ENCODE measurements at places on chromosomes 1 and 21.

DNA sequence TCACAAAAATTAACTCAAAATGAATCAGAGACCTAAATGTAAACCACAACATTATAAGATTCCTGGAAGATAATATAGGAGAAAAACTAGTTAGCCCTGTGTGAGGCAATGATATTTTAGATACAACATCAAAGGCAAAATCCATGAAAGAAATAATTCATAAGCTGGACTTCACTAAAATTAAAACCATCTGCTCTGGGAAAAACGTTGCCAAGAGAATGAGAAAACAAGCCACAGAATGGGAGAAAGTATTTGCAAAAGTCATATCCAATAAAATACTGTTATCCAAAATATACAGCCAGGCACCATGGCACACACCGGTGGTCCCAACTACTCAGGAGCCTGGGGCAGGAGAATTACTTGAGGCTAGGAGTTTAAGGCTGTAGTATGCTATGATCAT, 70.3 kb downstream of the SYF2 start:
- DNase-seq: no peak

GRCh38 chr1:57278558-57278957, 145.3 kb downstream of the DAB1 start:
- DNase-seq: no peak

GRCh38 chr1:191629836-191630235, 528.4 kb upstream of the RGS18 start:
- DNase-seq: no peak

GRCh38 chr1:67825591-67825990, 7.7 kb downstream of the GNG12 start:
- no peak for DNase-seq

GRCh38 chr1:175274368-175274767, 81.8 kb upstream of the KIAA0040 start:
- DNase-seq: no peak

DNA sequence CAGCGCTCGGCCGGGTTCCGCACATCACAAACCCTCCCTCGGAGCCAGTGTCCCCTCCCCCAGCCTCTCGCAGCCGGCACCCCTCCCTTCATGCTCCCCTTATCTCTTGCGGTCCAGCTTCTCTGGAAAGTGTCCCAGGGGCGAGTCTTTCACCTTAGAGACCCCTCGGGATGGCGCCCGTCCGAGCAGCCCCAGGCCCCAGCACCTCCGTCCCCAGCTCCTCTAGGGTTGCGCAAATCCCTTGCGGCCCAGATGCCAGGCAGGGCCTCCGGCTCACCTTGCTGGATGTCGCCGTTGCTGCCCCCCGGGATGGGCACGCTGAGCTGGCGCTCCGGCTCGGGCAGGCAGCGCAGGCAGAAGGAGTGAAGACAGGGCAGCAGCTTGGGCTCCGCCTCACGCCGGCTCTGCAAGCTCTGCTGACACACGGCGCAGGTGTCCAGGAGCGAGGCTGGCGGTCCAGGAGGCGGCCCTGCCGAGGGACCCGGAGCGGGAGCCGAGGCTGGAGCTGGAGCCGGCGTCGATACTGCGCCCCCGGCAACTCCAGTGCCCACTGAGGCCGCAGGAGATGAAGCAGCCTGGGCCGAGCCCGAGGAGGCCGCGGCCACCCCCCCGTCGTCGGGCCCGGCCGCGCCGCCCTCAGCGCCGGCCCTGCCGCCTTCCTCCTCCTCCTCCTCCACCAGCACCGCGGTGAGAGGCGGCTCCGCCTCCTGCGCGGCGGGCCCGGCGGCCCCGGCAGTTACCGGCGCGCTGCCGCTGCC, 550 bp downstream of the TRIM33 start:
- no peak for DNase-seq

GRCh38 chr1:16155537-16156410, at the start of gene EPHA2:
Gene EPHA2 (minus strand): TSS chr1:16156069. CDS start chr1:16155932, 137 bp downstream.
- peak; percentile 38 for DNase-seq

- DNase-seq: no peak
Measured at GRCh38 chr1:241459186-241459802, 60.3 kb downstream of the FH start.

GRCh38 chr21:28636752-28637691, 355.7 kb downstream of the LTN1 start:
- DNase-seq: peak; percentile 59

GRCh38 chr21:36010801-36011200, 49.5 kb downstream of the SETD4 start:
- no peak for DNase-seq

DNA sequence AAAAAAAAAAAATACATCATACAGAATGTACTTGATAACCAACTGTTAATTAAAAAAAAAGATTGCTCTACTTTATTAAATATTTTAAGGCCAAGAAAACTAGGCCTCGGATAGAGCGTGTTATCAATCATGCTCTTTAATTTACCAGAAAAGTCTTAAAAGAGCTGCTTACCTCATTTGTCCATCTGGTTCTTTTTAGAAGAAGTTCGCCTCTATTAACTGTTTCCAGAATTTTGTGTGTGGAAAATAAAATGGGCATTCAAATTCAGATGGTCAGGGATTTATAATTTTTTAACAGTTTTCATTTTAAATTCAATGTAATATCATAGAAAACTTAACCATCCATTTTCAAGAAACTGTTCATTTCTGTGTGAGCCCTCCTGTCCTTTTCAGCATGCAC, 53.8 kb downstream of the KCNK1 start:
- no peak for DNase-seq

DNA sequence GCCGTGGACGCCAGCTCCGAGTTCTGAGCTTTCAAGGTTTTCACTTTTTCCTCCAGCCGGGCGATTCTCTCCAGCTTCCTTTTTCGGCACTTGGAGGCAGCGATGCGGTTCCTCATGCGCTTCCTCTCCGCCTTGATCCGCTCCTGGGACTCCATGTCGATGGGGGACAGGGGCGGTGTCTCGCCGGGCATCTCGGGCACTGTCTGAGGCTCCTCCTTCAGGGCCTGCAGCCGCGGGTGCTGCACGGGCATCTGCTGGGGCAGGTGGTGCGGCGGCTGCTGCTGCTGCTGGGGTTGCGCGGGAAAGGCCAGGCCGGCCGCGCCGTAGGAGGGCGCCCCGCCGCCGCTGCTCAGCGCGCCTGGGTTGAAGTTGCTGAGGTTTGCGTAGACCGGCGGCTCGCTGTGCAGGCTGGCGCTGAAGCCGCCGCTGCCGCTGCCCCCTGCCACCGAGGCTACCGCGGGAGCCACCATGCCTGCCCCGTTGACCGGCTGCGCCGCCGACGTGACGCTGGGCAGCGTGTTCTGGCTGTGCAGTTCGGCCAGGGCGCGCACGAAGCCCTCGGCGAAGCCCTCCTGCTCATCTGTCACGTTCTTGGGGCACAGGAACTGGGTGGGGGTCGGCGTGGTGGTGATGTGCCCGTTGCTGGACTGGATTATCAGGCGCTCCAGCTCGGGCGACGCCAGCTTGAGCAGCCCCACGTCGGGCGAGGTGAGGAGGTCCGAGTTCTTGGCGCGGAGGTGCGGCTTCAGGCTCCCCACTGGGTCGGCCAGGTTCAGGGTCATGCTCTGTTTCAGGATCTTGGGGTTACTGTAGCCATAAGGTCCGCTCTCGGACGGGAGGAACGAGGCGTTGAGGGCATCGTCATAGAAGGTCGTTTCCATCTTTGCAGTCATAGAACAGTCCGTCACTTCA, 1.4 kb downstream of the JUN start:
- DNase-seq: peak; percentile 61

DNA sequence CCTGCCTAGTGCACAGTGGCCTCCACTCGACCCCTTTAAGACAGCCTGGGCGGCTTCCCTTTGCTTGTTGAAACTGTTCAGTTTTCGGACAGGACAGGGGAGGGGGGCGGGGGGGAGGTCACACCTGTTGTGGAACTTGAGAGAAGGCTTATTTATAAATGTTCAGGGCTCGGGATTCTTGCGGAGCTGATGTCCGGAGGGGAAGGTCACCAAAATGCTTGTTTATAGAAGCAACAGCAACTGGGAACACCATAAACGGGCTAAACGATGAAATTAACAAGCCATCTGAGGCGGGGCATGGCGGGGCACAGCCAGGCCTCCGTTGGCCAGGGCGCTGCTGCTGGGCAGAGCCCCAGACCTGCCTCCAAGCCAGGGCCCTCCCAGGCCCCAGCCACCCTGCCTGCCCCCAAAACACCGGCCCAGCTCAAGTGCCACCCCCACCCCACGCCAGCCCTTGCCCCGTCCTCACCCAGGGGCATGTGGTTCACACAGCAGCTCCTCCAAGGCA, 59.8 kb upstream of the CASZ1 start:
- DNase-seq: no peak

- no peak for DNase-seq
Measured at GRCh38 chr1:153507926-153508583, 27.7 kb downstream of the S100A6 start.

GRCh38 chr1:24954631-24955030, 24.6 kb upstream of the RUNX3 start:
- DNase-seq: no peak

DNA sequence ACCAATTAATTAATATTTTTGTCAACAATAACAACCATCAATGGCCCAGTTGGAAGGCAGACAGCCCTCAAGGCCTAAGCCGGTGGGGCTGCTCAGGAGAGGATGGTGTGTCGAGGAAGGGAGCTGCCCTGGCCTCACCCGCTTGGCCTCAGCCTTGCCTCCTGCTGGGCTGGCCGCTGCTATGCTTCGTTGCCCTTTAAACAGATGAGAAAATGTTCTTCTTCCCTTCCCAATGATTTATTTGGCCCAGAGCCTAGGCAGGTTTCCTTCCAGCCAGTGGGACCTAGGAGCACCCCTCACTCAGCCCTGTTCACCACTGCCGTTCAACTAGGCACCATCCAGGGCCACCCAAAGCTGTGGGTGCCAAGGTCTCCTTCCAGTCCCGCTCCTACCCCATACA, 3.1 kb upstream of the ADGRB2 start:
- DNase-seq: no peak

- no peak for DNase-seq
Measured at GRCh38 chr1:153505576-153505975, 30.2 kb downstream of the S100A6 start.

GRCh38 chr1:65924471-65924870, 131.8 kb downstream of the PDE4B start:
- DNase-seq: no peak

GRCh38 chr1:212077028-212077427, 41.5 kb downstream of the DTL start:
- DNase-seq: no peak

DNA sequence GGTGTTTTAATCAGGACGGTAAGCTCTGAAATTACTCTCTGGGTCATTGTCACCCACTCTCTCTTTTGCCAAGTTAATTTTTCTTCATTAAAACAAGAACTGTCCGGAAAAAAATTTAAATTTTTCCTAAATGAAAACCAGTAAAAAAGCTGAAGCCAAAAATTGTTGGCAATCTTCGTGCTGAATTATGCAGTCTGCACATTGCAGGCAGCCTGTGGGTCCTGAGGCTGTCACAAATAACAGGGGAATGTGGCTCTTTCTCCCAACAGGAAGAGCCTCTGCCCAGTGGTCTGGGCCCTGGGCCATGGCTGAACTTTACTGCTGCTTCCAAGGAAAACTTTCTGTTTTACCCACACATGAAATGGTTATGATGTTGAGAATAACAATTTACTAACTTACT, 153.9 kb upstream of the SPAG17 start:
- no peak for DNase-seq

DNA sequence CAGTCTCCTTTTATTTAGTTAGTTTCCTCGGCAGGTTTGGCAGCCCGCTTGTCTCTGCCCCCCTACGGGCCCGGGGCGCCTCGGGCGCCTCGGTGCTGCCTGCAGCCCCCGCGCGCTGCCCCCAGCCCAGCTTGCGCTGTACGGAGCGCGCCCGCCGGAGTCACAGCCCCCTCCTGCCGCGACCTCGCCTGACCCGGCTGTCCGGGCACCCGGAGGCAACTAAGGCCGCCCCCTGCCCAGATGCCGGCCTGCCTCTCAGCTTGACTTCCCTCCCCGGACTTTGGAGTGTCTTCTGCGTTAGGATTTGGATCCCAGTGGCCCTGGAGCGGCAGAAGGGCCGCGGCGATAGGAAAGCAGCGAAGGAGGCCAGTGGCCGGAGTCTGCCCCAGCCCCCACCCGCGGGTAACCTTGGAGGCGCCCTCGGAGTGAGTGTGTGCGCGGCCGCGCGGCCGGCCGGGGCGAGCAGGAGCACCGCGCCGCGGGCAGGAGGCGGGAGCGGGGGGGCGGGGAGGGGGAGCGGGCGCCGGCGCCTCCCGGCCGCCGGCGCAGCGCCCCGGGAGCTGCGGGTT, 7.6 kb downstream of the CDKN2C start:
- DNase-seq: peak; percentile 43

GRCh38 chr1:3396411-3396810, 58.1 kb upstream of the ARHGEF16 start:
- no peak for DNase-seq

DNA sequence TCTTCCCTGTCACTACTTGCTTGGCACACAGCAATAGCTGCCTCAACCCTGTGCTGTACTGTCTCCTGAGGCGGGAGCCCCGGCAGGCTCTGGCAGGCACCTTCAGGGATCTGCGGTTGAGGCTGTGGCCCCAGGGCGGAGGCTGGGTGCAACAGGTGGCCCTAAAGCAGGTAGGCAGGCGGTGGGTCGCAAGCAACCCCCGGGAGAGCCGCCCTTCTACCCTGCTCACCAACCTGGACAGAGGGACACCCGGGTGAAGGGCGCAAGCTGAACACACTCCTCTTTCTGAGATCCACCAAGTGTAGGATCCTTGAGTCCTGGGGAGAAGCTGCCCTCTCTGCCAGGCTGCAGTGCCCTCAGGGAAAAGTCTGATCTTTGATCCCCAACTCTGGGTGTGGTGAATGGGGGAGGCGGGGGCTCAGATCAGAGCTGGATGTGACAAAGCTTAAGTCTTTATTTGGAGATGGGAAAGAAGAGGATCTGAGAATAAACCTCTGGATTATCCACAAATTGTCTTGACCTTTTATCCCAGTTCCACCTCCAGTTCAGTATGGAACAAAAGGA, 1.2 kb downstream of the RXFP4 start:
- DNase-seq: no peak

DNA sequence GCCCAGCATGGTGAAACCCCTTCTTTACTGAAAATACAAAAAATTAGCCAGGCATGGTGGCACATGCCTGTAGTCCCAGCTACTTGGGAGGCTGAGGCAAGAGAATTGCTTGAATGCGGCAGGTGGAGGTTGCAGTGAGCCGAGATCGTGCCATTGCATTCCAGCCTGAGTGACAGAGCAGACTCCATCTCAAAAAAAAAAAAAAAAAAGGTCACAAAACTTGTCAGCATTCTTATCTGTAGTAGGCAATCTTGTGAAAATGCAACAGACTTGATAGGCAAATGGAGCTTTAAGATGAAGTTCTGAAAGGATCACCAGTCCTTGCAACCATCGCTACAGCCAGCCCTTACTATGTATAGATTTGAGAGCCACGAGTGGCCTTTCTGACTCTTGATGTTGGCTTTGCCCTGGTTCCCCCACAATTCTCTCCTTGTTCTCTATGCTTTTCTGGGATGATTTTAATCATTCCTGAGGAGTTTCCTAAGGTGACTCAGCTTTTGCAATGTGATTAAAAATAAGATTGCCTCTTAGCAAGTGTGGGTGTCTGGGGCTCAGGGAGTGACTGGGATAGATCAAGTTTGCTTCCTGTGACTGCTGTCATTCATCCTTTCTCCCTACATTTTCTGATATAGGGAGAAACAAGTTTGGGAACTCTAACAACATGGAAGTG, 7.1 kb upstream of the MAP1LC3C start:
- DNase-seq: no peak
